ENCODE measurements at places on chromosomes 5 and 9. TPM values are rescaled to one million over a fixed set of nuclear protein-coding genes. Genes with fewer than 3 reads are reported as not detected.

DNA sequence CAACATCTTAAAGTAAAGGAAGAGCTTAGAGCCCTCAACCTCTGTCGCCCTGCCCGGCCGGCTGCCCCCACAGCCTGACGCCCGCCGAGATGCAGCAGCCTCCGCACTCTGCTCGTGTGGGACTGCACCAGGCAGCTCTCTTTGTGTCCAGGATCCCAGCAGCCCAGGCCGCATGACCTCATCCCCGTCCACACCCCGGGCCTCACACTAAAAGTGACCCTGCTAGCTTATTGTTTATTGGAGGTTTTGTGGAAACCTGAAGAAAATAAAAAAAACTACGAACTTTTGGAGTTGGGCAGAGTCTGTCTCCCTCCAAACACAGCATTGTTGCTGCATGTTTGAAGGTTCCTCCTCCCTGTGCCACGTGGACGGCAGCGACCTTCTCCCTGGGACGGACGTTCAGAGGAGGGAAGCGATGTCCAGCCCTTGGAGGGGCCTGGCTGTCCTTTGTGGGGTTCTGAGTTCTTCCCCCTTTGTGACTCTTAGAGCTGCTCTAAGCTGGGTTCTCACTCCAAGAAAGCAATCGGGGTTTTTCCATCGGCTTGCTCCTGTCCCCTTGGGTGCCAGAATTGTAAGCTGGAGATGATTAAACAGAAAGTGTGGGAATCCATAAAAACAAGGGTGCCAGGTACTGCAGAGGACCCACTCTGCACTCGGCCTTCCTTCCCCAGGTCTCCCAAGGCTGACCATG is 103.5 kb upstream of the COL5A1 start:
- peaks cover 55% of the 10 kb centered on the region for H3K4me1 ChIP-seq
- H3K27me3 ChIP-seq: no peaks in the 10 kb centered on the region
- DNase-seq: no peak
- H3K36me3 ChIP-seq: no peaks in the 10 kb centered on the region
- H3K27ac ChIP-seq: no peak overlapping the region
- no peak overlapping the region for H3K4me3 ChIP-seq

GRCh38 chr5:91038180-91038808 is 344.8 kb downstream of the ARRDC3 start:
- no peak overlapping the region for H3K27ac ChIP-seq
- no peaks in the 10 kb centered on the region for H3K36me3 ChIP-seq
- H3K4me1 ChIP-seq: no peaks in the 10 kb centered on the region
- no peak for DNase-seq
- H3K4me3 ChIP-seq: no peak overlapping the region

- H3K27me3 ChIP-seq: no peaks in the 10 kb centered on the region
- H3K27ac ChIP-seq: peak overlapping the region; percentile 45
- H3K36me3 ChIP-seq: no peaks in the 10 kb centered on the region
- peaks cover 48% of the 10 kb centered on the region for H3K4me1 ChIP-seq
- H3K4me3 ChIP-seq: no peak overlapping the region
- peak; percentile 78 for DNase-seq
These were observed 51.0 kb downstream of the IRF1 start for GRCh38 chr5:132439521-132440089.

- H3K4me1 ChIP-seq: no peaks in the 10 kb centered on the region
- H3K27ac ChIP-seq: no peak overlapping the region
- H3K27me3 ChIP-seq: no peaks in the 10 kb centered on the region
These were observed 144.8 kb downstream of the HSPA4 start for GRCh38 chr5:133196441-133197085.

DNA sequence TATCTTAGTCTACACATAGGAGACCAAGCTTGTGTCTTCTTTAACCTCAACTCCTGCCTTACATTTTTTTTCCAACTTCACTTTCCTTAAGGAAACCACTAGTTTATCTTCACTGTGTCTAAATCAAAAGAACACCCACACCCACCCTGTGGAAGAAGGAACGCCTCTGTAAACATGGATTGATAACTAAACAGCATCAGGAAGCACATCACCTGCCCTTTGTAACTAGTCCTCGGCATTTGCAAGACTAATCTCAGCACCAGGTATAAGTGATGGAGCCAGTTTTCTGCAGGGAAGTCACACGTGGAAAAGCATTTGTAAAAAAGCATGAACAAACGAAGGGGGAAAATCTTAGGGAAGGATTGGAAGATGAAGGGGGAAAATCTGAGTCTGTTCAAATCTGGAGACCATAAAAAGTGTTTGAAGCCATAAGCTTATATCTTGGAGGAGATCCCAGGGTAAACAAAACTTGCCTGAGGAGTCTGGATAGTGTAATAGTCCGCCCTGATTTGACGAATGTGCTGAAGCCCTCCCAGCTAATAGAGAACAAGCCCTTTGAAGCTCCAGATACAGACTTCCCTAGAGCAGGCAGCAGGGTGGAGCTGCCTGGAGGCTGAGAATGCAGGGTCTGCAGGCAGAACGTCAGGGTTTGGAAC is 117.3 kb upstream of the LHFPL2 start:
- H3K27ac ChIP-seq: no peak overlapping the region
- no peak overlapping the region for H3K4me3 ChIP-seq

- no peak overlapping the region for H3K27ac ChIP-seq
- DNase-seq: no peak
- no peaks in the 10 kb centered on the region for H3K4me1 ChIP-seq
- H3K27me3 ChIP-seq: no peaks in the 10 kb centered on the region
- no peak overlapping the region for H3K4me3 ChIP-seq
These were observed 75.8 kb downstream of the INSYN2B start for GRCh38 chr5:169904508-169904907.

- no peaks in the 10 kb centered on the region for H3K27me3 ChIP-seq
- no peak for DNase-seq
- no peaks in the 10 kb centered on the region for H3K36me3 ChIP-seq
- H3K4me3 ChIP-seq: no peak overlapping the region
- no peaks in the 10 kb centered on the region for H3K4me1 ChIP-seq
These were observed 2.1 kb upstream of the CDH10 start for GRCh38 chr5:24646915-24647314.

GRCh38 chr5:124683917-124684555 is 62.4 kb downstream of the ZNF608 start:
- no peaks in the 10 kb centered on the region for H3K36me3 ChIP-seq
- H3K27me3 ChIP-seq: no peaks in the 10 kb centered on the region
- no peak overlapping the region for H3K27ac ChIP-seq
- H3K4me3 ChIP-seq: no peak overlapping the region
- DNase-seq: no peak

GRCh38 chr5:56094579-56095361 is 100.0 kb upstream of the IL6ST start:
- H3K27ac ChIP-seq: no peak overlapping the region
- H3K27me3 ChIP-seq: no peaks in the 10 kb centered on the region
- H3K4me1 ChIP-seq: peaks cover 15% of the 10 kb centered on the region
- H3K36me3 ChIP-seq: no peaks in the 10 kb centered on the region
- DNase-seq: no peak

DNA sequence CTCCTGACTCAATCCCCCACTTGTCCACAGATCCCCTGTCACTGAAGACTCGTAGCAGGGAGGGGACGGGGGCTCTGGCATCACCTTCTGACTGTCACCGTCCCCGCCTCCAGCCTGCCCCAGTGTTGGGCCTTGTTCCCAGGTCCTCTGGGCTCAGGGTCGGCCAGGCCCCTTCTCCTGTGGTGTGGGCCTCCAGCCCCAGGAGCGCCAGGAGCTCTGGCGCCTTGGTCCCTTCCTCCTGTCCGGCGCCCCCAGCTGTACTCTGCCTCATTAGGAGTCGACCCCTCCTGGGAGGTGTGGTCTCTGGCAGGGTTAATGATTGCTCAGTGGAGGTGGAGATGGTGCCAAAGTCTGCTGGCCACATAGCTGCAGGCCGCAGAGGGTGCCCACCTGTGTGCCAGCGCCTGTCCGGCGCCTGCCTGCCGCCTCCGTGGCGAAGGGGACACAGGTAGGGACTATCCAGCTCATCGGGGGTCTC is at the start of gene CDHR2:
Gene CDHR2 (plus strand): TSS at position 376 of the 478 bp plus-strand sequence. CDS start 16,011 bp downstream, outside the sequence.
- H3K27me3 ChIP-seq: peaks cover 11% of the 10 kb centered on the region
- no peak within 1 kb of the TSS for H3K27ac ChIP-seq
- H3K4me3 ChIP-seq: no peak within 1 kb of the TSS

GRCh38 chr5:151086905-151087360 is 6.1 kb upstream of the TNIP1 start:
- 0 out of 2 replicates have a peak, but pooled peaks cover 7% of the 10 kb centered on the region for H3K36me3 ChIP-seq
- H3K27me3 ChIP-seq: no peaks in the 10 kb centered on the region
- peak overlapping the region; percentile 38 for H3K4me3 ChIP-seq
- H3K4me1 ChIP-seq: peaks cover 63% of the 10 kb centered on the region

- H3K27ac ChIP-seq: no peak overlapping the region
- H3K27me3 ChIP-seq: no peaks in the 10 kb centered on the region
- peaks cover 26% of the 10 kb centered on the region for H3K36me3 ChIP-seq
- peaks cover 11% of the 10 kb centered on the region for H3K4me1 ChIP-seq
These were observed 136.9 kb downstream of the ARHGAP26 start for GRCh38 chr5:142906863-142907671.

DNA sequence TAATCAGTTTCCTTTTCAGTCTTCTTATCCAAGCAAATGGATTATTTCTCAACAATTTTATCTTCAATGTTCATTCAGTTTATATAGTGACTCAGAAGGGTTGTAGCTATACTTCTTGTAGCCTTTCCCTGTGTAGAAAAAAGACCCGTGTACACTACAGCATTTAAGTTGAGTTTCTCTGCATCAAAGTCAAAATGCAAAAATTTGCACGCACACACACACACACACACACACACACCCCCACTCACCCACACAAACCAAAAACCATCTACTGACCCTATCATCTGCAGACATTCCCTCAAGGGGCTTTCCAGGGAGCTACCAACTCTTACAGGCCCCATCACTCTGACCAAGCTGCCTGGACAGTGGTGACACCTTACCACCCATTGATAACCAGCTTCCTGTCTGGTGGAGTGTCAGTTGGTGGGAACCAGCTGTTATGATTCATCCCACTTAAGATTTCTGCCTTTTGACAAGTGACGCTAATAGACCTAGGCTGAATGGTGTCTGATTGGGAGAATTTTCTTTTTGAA is 12.2 kb upstream of the ELL2 start:
- DNase-seq: peak; percentile 57
- H3K27ac ChIP-seq: peak overlapping the region; percentile 71
- no peaks in the 10 kb centered on the region for H3K27me3 ChIP-seq
- peaks cover 19% of the 10 kb centered on the region for H3K4me1 ChIP-seq
- H3K36me3 ChIP-seq: no peaks in the 10 kb centered on the region

GRCh38 chr9:81032030-81032572 is 657.2 kb downstream of the TLE1 start:
- DNase-seq: peak; percentile 58
- H3K27me3 ChIP-seq: no peaks in the 10 kb centered on the region
- no peak overlapping the region for H3K4me3 ChIP-seq
- H3K36me3 ChIP-seq: no peaks in the 10 kb centered on the region

DNA sequence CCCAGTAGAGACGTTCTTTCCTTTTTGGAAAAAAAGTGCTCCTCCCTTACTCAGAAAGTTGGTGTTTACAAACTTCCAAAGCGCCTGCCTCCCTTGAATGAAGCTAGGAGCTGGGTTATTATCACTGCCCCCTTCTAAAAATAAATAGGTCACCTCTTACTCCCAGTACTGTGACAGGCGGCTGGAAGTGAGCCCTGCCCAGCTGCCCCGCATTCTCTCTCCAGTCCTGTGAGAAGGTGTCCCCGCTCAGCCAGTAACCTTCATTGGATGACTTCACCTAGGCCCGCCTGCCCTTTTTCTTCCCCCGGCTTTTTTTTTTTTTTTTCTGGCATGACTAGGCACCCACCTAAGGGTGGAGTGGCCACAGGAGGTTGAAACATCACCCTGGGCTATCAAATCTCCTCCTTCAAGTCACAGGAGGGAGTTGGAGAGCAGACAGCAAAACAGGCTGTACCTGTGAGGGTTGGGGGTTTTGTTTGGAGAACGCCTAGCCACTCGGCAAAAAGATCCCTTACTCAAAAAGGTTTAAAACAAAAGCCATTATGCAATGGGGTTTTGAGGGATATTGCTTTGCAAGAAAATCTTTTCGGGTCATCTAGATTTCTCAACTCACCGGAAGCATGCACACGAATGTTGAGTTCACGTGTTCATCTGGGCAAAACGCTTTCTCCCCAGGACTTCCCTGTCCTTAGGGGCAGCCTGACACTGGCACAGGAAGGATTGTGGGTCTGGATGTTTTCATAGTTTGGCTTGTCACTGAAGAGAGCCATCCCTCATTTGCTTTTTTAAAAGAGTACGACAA is 43.3 kb upstream of the ZNF622 start:
- no peaks in the 10 kb centered on the region for H3K4me1 ChIP-seq
- no peaks in the 10 kb centered on the region for H3K36me3 ChIP-seq
- no peak for DNase-seq
- no peak overlapping the region for H3K27ac ChIP-seq

The CNTLN gene
- total RNA-seq: 6.9 TPM

The TERT gene
- total RNA-seq: 5.0 TPM

The COL5A1 gene
- 148 TPM for total RNA-seq

The IL4 gene
- not detected for total RNA-seq

The SPTLC1 gene
- 115 TPM for total RNA-seq

Measured in SJSA1 (cell line).